ENCODE measurements at places on chromosomes 11 and 22. TPM values are rescaled to one million over a fixed set of nuclear protein-coding genes. Genes with fewer than 3 reads are reported as not detected.

Gene INS
- not detected for total RNA-seq

Gene NXPE2
- total RNA-seq = not detected

Gene KLHL22
- 71.3 TPM for total RNA-seq

Gene RNH1
- 193 TPM for total RNA-seq

Gene MS4A12
- not detected for total RNA-seq

Gene DEPDC7
- total RNA-seq = 0.65 TPM

Gene SLC5A1
- not detected for total RNA-seq

DNA sequence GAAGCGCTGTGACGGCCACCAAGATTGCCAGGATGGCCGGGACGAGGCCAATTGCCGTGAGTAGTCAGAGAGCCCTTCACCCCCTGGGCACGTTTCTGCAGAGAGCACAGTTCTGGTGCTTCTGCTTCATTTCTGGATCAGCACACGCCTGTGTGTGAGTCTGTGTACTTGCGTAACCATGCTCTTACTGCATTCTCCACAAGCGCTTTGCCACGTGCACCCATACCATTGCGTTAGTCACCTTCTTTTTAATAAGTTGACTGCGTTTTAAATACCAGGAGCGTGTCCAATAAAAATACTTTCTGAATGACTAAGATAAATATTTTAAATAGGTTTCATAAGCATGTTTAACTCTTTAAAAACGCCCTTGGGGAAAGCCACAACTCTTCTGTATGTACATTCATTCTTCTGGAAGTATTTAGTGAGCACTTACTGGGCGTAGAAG is 143.0 kb upstream of the SORL1-AS1 start:
- H3K36me3 ChIP-seq = peaks cover 53% of the 10 kb centered on the region
- no peaks in the 10 kb centered on the region for H3K4me1 ChIP-seq
- no peak for DNase-seq
- H3K27ac ChIP-seq = no peak overlapping the region
- no peak overlapping the region for H3K4me3 ChIP-seq

GRCh38 chr11:64864473-64865285 is 13.7 kb downstream of the EHD1 start:
- H3K4me3 ChIP-seq = peak overlapping the region; percentile 45
- H3K27me3 ChIP-seq = no peaks in the 10 kb centered on the region
- no peaks in the 10 kb centered on the region for H3K36me3 ChIP-seq
- H3K27ac ChIP-seq = peak overlapping the region; percentile 76

- no peak overlapping the region for H3K4me3 ChIP-seq
- no peaks in the 10 kb centered on the region for H3K4me1 ChIP-seq
- H3K36me3 ChIP-seq = peaks cover 73% of the 10 kb centered on the region
- DNase-seq = no peak
Measured at GRCh38 chr22:39431821-39432251, 25.0 kb upstream of the MGAT3 start.

DNA sequence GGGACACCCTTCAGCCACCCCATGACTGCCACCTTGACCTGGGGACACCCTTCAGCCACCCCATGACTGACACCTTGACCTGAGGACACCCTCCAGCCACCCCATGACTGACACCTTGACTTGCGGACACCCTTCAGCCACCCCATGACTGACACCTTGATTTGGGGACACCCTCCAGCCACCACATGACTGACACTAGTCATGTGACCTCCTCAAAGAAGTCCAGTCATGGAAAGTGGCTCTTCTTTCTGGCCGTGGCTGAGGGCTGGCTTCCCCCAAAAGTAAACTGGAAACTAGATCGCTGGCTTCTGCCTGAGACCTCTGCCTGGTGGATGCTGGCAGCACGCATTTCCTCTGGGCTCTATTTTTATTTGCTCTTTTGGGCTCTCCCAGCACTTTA is 28.4 kb downstream of the ARFGAP2 start:
- H3K27me3 ChIP-seq = no peaks in the 10 kb centered on the region
- peaks cover 2% of the 10 kb centered on the region for H3K4me1 ChIP-seq
- no peak overlapping the region for H3K4me3 ChIP-seq
- DNase-seq = no peak
- H3K27ac ChIP-seq = no peak overlapping the region

DNA sequence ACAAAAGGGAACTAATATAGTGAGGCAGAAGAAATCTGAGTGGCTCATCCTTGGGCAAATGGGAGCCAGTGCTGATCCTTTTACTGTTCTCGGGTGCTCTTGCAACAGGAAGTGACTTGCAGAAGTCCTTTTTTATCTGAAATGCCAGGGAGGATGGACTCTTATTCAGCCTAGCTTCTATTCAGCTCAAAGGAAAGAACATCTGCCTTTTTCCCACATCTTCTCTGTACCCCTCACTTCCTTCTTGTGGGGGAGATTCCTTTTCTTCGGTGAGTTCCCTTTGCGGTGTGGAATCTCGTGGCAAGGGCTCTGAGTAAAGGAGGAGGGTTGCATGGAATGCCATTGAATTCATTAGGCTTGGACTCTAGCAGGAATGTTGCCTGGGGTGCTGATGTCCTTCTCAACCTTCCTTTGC is 76.2 kb downstream of the ZBTB16 start:
- H3K4me3 ChIP-seq = no peak overlapping the region
- peaks cover 20% of the 10 kb centered on the region for H3K4me1 ChIP-seq
- H3K36me3 ChIP-seq = no peaks in the 10 kb centered on the region
- H3K27ac ChIP-seq = no peak overlapping the region
- H3K27me3 ChIP-seq = no peaks in the 10 kb centered on the region
- DNase-seq = no peak

GRCh38 chr11:80916173-80916798 is 1475.5 kb upstream of the TENM4 start:
- no peak for DNase-seq
- no peaks in the 10 kb centered on the region for H3K36me3 ChIP-seq

GRCh38 chr11:95338430-95338991 is 107.5 kb upstream of the SESN3 start:
- DNase-seq = no peak
- no peak overlapping the region for H3K27ac ChIP-seq
- H3K36me3 ChIP-seq = no peaks in the 10 kb centered on the region

- H3K4me1 ChIP-seq = no peaks in the 10 kb centered on the region
- no peaks in the 10 kb centered on the region for H3K36me3 ChIP-seq
- no peaks in the 10 kb centered on the region for H3K27me3 ChIP-seq
- H3K4me3 ChIP-seq = no peak overlapping the region
- no peak for DNase-seq
- H3K27ac ChIP-seq = no peak overlapping the region
Measured at GRCh38 chr22:49622241-49623105, 205.2 kb downstream of the BRD1 start.

Data from naive thymus-derived CD4-positive, alpha-beta T cell (primary cell).